ENCODE measurements at places on chromosomes 1 and 21.

DNA sequence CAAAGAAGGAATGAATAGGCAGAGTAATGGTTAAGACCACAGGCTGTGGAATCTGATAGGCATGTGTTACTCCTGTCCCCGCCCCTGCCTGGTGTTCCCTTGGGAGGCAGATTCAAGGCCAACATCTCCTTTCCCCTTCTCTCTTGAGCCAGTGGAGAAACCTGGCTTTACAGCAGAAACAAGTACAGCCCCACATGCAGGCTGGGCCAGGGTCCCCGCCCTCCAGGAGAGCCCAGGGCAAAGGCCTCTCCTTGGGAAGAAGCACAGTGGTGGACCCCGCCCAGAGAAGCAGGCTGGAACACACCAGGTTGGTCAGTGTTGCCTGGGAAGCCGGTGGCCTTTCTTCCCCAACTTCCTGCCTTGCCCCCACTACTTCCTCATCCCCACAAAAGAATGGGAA lies 6.8 kb downstream of the C1orf167 start:
- no peak for DNase-seq

DNA sequence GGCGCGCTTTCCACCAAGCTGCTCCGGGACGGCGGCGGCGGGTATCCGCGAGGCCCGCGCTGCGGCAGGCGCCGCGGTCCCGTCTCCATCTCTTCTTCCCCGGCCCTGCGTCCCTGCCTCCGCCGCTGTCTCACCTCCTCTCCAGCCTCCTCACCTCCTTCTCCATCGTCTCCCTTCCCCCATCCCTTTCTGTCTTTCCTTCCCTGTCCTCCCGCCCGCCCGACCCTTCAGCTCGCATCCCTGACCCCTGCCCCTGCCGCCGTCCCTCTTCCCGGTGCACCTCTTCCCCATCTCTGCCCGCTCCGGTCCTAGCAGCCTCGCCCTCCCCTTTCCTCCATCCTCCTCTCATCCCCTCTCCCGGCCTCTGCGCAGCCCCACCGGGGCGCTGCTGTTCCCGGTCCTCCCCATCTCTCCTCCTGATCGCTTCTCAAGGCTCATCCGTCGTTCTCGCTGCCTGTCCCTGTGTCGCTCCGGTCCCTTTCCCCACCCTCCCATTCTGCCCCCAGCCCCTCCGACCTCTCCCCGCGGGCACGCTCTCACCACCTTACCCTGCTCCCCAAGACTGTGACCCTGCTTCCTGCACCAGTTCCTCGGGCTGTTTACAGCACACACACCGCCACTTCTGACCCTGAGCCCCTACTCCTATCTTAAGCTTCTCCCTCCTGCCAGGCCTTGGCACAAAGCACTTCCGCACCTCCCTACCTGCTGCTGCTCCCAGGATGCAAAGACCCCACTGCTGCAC lies 760 bp upstream of the NPHP4 start:
- DNase-seq: peak; percentile 34

- DNase-seq: peak; percentile 18
Observed at GRCh38 chr1:17212487-17213121, 7.7 kb downstream of the PADI1 start.

DNA sequence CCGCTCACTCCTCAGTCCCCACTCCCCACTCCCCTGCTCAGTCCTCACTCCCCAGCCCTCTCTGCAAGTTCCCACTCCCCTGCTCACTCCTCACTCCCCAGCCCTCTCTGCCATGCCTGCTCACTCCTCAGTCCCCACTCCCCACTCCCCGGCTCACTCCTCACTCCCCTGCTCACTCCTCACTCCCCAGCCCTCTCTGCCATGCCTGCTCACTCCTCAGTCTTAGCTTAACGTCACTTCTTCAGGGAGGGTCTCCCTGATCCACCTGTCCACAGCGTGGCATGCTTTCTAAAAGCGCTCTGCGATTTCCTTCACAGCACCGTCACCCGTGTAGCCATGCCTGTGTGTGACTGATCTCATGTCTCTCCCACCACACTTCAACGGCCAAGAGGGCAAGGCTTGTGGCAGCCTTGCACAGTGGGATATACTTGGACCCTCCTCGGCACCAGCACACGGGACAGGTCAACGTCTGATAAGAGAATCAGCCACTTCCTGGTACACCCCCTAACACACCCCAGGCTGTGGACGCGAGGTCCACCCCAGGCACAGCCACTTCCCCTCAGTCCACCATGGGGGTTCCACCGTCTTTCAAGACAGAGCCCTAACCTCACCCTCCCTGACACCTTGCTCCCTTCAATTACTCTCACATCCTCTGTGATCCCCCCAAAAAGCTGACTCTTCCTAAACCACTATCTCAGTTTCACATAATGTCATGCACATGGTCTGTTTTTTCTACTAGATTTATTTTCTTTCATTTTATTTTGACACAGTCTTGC lies 14.0 kb downstream of the PRDM15 start:
- DNase-seq: peak; percentile 12

DNA sequence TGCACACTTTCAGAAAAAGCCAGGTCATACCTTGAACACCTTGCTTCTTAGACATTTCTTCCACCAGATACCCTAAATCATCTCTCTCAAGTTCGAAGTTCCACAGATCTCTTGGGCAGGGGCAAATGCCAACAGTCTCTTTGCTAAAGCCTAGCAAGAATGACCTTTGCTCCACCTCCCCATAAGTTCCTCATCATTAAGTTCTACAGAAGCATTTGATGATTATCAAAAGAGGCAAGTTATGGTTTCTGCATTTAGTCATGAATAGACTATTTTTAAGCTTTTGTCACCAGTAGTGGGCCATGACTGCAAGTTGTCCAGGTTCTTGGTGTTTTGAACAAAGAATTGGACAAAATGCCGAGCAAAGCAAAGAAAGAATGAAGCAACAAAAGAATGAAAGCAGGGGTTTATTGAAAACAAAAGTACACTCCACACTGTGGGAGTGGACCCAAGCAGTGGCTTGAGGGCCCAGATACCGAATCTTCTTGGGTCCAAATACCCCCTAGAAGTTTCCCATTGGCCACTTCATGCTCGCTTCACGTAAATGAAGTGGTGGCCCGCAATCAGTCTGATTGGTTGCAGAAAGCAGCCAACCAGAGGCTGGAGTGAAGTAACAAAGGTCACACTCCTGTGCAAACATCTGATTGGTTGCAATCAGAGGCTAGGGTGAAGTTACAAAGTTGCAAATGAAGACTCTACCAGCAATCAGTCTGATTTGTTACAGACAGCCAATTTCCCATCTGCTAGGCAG lies 9.8 kb upstream of the EGLN1 start:
- no peak for DNase-seq

- DNase-seq: no peak
Observed at GRCh38 chr1:206551296-206551985, 44.1 kb downstream of the RASSF5 start.

- DNase-seq: no peak
Observed at GRCh38 chr1:60427701-60428100, 354.1 kb upstream of the C1orf87 start.

DNA sequence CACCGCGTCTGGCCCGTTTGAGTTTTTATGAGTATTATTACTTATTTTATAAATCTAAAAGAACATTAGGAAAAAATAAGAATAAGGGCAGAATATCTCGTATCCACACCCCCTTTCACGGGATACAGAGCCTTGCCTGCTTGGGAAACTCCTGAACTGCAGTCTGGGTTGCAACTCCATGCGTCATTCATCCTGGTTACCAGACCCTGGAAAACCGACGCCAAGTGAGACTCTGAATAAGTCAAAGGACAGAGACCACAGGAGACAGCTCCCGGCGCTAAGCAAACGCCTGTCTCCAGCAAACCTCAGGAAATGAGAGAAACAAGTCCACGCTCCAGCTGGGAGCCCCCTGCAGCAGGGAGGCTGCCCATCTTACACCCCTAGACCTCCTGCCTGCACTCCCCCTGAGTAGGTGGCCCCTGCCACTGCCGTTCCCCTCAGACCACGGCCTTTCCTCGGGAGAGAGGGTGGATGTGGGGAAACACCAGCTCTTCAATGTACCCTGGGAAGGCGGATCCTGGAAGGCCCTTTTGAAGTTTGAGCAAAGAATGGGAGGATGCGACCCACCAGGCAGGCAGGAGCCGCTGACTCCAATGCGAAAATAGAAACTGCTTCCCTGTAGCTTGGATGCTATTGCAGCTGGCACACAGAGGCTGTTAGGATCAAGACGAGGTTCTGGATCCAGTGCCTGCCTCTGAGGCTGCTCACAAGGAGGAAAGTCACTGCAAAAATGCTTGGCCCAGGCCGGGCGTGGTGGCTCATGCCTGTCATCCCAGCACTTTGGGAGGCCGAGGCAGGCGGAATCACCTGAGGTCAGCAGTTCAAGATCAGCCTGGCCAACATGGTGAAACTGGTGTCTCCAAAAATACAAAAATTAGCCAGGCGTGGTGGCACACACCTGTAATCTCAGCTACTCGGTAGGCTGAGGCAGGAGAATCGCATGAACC lies 37.7 kb upstream of the GPR157 start:
- no peak for DNase-seq

- DNase-seq: no peak
Observed at GRCh38 chr1:165925498-165926079, 98.2 kb downstream of the UCK2 start.

DNA sequence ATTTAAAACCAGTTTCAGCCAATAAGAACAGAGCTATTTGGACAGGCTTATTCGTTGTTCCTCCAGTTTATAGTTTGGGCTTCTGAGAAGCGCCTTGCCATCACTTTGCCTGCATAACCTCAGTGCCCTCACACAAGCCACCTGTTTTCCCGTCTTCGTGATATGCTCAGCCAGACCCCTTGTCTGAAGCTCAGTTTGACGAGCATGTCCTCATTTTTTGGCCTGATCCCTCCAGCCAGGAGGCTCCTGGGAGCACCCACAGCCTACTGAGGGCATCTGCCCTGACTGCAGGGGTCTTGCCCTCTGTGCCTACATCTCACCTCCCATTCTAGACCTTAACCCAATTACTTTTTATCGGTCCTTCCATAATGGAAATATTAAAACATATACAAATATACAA lies 95.3 kb downstream of the ADARB1 start:
- DNase-seq: no peak

GRCh38 chr1:63593303-63593885 lies at the start of gene PGM1:
Gene PGM1 (plus strand): TSS chr1:63593411. CDS start chr1:63593489, 78 bp downstream.
- peak; percentile 78 for DNase-seq

DNA sequence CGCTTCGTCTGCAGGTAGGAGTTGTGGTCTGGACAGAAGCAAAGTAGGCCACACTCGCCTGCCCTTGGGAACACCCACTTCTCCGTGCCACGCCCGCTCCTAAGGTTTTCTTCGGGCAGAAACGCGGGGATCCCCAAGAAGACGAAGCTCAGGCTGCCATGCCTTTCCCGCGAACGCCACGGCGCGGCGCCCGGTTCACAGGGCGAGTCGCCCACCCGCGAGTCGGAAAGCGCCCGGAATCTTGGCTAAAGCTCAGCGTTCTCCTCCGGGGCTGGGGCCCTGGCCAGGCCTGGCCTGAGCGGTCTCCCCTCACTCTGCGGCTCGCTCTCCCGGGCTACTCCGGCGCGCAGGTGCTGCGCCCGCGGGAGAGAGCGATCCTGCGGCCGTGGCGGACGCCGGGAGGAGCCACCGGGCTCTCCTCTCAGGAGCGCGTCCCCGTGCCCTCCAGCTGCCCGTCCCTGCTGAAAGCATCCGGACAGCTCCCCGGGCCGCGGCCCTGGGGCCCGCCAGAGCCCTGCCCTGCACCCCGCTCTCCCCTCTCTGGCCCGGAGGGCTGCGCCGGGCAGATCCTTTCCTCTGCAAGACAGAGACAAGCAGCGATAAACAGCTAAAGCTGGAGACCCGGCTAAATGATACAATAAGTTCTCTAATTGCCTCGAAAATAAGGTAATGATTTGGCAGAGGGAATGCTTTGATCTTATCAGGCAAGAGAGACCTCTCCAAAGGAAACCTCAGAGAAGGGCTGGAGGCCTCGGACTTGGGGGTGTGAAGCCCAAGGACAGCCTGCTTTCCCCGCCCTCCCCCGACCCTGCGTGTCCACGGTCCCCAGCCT lies 6.7 kb upstream of the WNT2B start:
- peak; percentile 67 for DNase-seq

- DNase-seq: peak; percentile 90
Observed at GRCh38 chr1:173431304-173432045, 45.7 kb upstream of the PRDX6 start.

DNA sequence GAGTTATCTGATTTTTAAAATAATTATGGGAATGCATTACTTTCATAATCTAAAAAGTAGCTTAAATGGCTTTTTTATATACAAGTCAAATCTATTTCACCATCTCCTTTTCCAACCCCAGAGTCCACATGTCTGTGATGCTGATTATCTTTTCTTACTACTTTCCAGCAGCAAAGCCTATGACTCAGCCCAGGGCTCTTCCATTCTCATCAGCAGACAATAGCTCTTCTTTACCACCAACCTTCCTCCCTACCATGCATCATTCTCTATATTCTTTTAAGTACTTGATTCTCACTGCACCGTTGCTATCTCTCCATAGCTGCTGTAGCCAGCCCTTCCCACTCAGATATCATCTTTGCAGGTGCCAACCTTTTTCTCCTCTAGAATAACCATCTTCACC lies 61.3 kb downstream of the OVGP1 start:
- no peak for DNase-seq

DNA sequence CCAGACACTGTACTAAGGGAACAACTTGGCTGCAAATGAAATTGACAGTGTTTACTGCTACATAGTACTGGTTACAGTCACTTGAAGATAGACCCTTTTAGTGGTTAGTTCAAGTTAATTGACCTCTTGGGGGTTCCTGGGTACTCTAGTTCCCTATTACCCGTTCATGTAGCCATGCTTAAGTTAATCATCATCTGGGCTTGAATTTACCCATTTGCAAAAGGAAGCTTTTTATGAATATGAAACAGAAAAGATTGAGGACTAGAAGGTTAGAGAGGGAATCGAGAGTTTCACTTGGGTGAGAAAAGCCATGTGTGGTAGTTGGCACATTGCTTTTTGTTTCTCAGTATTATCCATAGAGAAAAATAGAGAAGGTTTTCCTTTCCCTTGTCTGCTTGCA lies 2.7 kb downstream of the MIA3 start:
- DNase-seq: no peak

- no peak for DNase-seq
Observed at GRCh38 chr1:20255666-20256065, 35.0 kb upstream of the VWA5B1 start.

GRCh38 chr1:66699213-66699612 lies 53.0 kb upstream of the DYNLT5 start:
- DNase-seq: no peak

GRCh38 chr1:202498542-202498941 lies 150.0 kb downstream of the PPP1R12B start:
- no peak for DNase-seq

DNA sequence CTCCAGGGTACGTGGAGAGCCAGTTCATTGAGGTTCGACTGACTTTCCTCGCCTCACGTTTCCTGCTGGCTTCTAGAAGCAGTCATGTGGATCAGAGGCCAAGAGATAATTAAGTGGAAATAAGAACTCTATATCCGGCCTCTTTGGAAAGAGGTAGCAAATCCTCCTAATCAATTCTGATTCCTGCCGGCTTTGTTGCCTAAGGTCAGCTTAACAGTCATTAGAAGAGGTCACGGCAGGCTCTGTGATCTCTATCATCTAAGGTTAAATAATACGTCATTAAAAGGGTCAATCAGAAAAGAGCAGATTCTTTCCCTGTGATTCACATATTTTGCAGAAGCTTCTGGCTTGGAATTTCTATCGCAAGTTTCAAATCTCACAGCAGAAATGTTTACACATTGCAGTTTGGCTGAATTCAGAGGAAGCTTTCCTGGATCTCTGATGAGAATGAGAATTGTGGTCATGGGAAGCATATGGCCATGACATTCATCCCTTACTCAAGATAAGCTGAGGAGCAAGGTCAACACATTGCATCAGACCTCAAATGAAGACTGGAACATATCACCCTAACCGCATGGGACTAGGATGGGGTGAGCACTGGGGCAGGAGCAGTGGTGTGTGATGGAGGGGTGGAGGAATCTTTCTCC lies 189.4 kb downstream of the PBX1 start:
- no peak for DNase-seq
